Gastrocnemius medialis (tissue), 4 donors: ENCODE measurements at places on chromosomes 3 and 15.

DNA sequence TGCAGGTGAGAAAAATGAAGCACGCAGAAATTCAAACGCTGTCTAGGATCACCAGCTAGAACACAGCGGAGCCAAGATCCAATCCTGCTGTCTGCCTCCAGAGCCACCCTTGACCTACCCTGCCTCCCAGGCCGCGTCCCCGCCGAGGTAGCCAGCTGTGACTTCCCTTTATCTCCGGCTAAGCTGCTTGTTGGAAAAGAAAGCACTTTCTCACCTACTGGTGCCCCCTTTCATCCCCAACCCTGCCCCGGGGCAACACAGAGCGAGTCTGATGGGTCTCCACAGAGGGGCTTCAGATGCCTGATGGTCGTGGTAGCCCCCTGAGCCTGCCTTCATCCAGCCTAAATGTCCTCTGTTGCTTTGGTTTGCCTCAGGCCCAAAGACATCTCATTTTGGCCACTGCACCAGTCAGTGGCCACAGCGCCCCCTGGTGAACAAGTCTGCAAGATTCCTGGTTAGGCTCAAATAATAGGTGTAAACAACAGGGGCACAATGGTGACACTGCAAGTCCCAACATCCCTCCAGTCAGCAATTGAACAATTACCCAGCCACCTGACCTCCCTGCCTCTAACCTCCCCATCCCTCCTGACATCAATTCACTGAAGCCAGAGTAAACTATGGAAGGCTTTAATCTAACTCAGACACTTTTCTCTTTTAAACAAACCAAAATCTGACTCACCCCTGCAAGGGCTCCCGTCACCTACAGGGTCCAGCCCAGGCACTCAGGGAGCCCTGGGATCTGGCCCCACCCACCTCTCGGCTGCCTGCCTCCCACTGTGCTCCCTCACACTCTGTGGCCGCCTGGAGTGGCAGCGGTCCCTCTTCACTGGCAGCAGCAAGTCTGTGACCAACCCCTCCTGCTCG lies 27.3 kb upstream of the BCL2L10 start:
- H3K36me3 ChIP-seq, result no peaks in the 10 kb centered on the region
- H3K27me3 ChIP-seq, result no peaks in the 10 kb centered on the region
- H3K4me3 ChIP-seq, result no peak overlapping the region
- H3K27ac ChIP-seq, result no peak overlapping the region
- peak; percentile 29 for DNase-seq
- H3K4me1 ChIP-seq, result peaks cover 4% of the 10 kb centered on the region

DNA sequence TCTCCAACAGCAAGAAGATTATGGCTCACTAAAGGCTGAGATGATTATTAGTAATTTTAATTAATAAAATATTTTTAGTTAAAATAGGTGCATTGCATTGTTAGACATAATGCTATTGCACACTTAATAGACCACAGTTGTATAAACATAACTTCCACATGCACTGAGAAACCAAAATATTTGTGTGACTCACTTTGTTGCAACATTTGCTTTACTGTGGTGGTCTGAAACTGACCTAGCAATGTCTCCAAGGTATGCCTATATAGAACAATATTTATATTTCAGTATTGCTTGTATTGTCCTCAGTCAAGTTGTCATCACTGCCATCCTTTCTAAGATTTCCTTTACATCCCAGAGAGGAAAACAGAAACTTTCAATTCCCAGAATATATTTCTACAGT lies 1215.2 kb downstream of the SI start:
- H3K27ac ChIP-seq, result no peak overlapping the region
- H3K4me1 ChIP-seq, result no peaks in the 10 kb centered on the region
- H3K27me3 ChIP-seq, result no peaks in the 10 kb centered on the region
- H3K36me3 ChIP-seq, result no peaks in the 10 kb centered on the region
- no peak for DNase-seq

DNA sequence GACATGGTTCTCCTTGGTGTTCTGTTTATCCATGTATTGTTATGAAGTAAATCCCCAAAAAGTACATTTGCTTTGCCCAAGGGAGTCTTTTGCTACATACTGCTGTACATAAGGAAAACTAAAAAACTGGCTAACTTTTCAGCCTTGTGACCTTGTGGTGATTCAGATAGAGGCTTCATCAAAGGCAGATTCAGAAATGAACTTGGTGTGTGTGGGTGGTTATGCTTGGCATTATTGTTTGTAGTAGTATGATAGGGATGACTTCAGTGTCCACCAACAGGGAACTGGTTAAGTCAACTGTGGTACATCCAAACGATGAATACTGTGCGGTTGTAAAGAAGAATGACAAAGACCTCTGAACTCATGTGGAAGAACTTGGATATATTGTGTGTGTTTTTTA lies 75.6 kb upstream of the CHRNB4 start:
- no peak for DNase-seq
- no peaks in the 10 kb centered on the region for H3K36me3 ChIP-seq
- no peaks in the 10 kb centered on the region for H3K27me3 ChIP-seq
- no peaks in the 10 kb centered on the region for H3K4me1 ChIP-seq
- H3K27ac ChIP-seq, result no peak overlapping the region

DNA sequence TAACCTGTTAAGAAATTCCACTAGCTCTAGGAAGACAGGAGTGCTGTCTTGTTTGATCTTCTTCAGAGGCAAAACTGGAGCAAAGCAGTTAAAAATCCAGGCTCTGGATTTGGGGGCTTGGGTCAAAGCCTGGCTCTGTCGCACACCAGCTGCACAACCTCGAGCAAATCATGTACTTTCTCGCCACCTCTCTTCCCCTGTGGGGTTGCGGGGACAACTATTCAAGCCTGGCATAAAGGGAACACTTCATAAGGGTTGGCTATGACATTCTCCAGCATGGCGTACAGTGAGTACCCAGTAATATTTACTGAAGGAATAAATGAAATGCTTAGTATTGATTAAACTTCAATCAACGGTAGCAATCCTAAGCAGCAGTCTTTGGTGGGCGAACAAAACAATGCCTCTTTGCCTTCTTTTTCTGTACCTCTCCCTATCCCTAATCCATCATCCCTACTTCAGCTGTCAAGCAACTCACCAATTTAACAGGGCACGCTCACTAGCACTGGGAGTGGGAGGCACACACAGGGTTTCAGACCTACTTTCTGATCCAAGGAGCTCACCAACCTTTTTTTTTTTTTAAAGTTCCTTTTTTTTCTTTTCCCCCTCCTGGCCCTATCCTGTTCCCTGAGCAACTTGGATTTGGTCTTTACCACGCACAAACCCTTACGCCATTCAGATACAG lies 33.0 kb downstream of the GNB5 start:
- H3K27me3 ChIP-seq, result no peaks in the 10 kb centered on the region
- no peaks in the 10 kb centered on the region for H3K4me1 ChIP-seq
- no peaks in the 10 kb centered on the region for H3K36me3 ChIP-seq
- no peak overlapping the region for H3K27ac ChIP-seq
- no peak for DNase-seq

- DNase-seq, result no peak
- no peak overlapping the region for H3K27ac ChIP-seq
- no peaks in the 10 kb centered on the region for H3K27me3 ChIP-seq
- no peaks in the 10 kb centered on the region for H3K4me1 ChIP-seq
- no peaks in the 10 kb centered on the region for H3K36me3 ChIP-seq
Observed at GRCh38 chr15:100733101-100733842, 130.9 kb downstream of the ASB7 start.

GRCh38 chr15:74414603-74415338 lies 19.0 kb downstream of the SEMA7A start:
- no peak overlapping the region for H3K27ac ChIP-seq
- H3K4me3 ChIP-seq, result no peak overlapping the region
- no peaks in the 10 kb centered on the region for H3K27me3 ChIP-seq
- DNase-seq, result no peak
- H3K36me3 ChIP-seq, result no peaks in the 10 kb centered on the region

GRCh38 chr3:26932752-26933151 lies 310.2 kb downstream of the LRRC3B start:
- H3K27ac ChIP-seq, result no peak overlapping the region
- H3K27me3 ChIP-seq, result no peaks in the 10 kb centered on the region
- H3K36me3 ChIP-seq, result no peaks in the 10 kb centered on the region
- no peaks in the 10 kb centered on the region for H3K4me1 ChIP-seq
- H3K4me3 ChIP-seq, result no peak overlapping the region

DNA sequence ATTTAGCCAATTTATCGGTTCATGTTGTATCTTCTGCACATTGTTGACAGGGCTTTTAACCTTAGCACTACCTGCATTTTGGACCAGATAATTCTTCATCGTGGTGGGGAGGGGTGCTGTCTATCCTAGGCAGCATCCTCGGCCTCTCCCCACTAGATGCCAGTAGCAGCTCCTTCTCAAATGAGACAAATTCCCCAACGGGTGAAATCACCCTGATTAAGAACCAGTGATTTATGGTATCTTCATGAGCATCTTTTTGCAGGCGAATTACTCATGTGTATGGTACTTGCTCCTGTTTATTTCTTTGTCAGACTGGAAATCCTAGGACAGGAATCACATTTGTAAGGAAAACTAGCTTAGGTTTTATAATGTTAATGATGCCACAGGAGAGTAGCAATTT lies 68.0 kb downstream of the C3orf70 start:
- DNase-seq, result no peak
- no peaks in the 10 kb centered on the region for H3K4me1 ChIP-seq
- no peaks in the 10 kb centered on the region for H3K36me3 ChIP-seq
- no peak overlapping the region for H3K27ac ChIP-seq
- H3K27me3 ChIP-seq, result no peaks in the 10 kb centered on the region

- H3K27ac ChIP-seq, result no peak overlapping the region
- H3K4me3 ChIP-seq, result no peak overlapping the region
- H3K4me1 ChIP-seq, result no peaks in the 10 kb centered on the region
- no peak for DNase-seq
Observed at GRCh38 chr3:122668930-122669730, 11.5 kb upstream of the PARP14 start.

DNA sequence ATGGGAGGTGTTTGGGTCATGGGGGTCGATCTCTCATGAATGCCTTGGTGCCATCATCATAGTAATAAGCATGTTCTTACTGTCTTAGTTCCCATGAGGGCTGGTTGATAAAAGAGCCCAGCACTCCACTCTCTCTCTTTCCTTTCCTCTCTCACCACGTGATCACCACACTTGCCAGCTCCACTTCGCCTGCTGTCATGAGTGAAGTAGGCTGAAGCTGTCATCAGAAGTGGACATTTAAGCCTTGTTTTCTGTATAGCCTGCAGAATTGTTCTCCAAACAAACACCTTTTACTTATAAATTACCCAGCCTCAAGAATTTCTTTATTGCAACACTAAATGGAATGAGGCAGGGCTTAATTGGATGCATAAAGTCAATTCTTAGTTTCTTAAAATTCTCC lies 6.1 kb downstream of the OR5H1 start:
- no peaks in the 10 kb centered on the region for H3K36me3 ChIP-seq
- H3K4me3 ChIP-seq, result no peak overlapping the region

DNA sequence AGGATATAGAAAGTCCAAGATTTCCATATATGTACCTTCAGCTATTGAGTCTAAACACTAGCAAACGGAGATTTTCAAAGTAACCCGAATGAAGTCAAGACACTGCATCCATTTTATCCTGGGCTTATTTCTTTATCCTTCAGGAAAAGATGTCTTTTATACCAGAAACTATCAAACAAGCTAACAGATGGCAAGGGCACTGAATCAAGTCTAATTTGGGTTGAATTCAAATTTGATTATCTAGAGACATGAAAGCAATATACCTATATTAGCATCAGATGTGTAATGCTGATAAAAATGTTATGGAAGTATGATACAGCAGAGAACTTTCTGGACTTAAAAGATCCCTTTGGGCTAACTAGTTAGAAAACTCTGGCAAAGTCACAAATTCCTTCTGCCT lies 138.3 kb upstream of the TSPAN3 start:
- no peak overlapping the region for H3K4me3 ChIP-seq
- H3K27ac ChIP-seq, result no peak overlapping the region

- peaks cover 9% of the 10 kb centered on the region for H3K27me3 ChIP-seq
- no peaks in the 10 kb centered on the region for H3K4me1 ChIP-seq
- H3K4me3 ChIP-seq, result peak overlapping the region; percentile 48
- no peaks in the 10 kb centered on the region for H3K36me3 ChIP-seq
- peak overlapping the region; percentile 57 for H3K27ac ChIP-seq
- DNase-seq, result peak; percentile 71
Observed at GRCh38 chr3:157542711-157543500, 39.7 kb upstream of the VEPH1 start.

- no peak overlapping the region for H3K27ac ChIP-seq
- H3K4me3 ChIP-seq, result no peak overlapping the region
- DNase-seq, result no peak
- no peaks in the 10 kb centered on the region for H3K36me3 ChIP-seq
Observed at GRCh38 chr15:57686657-57687056, 19.9 kb upstream of the POLR2M start.

DNA sequence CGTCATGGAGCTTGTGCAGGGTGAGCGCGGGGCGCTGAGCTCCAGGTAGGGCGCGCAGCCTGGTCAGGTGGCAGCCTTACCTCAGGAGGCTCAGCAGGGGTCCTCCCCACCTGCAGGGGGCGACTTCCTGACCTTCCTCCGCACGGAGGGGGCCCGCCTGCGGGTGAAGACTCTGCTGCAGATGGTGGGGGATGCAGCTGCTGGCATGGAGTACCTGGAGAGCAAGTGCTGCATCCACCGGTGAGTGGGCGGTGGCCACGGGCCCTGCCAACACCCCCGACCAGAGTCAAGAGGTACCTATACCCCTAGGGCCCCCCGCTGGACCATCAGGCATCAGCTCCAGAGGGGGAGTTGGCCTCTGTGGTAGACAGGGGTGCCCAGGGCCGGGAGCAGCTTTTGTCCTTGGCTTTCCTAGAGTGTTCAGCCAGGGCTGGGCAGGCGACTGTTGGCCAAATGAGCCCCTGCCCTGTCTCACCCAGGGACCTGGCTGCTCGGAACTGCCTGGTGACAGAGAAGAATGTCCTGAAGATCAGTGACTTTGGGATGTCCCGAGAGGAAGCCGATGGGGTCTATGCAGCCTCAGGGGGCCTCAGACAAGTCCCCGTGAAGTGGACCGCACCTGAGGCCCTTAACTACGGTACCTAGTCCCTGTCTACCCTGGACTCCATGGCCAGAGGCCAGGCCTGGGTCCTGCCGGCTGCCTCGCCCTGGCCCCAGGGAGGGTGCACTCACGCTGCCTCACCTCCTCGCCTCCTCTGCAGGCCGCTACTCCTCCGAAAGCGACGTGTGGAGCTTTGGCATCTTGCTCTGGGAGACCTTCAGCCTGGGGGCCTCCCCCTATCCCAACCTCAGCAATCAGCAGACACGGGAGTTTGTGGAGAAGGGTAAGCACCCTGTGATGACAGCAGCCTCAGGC lies 9.1 kb downstream of the FES start:
- H3K27me3 ChIP-seq, result no peaks in the 10 kb centered on the region
- no peaks in the 10 kb centered on the region for H3K36me3 ChIP-seq
- H3K27ac ChIP-seq, result no peak overlapping the region
- H3K4me3 ChIP-seq, result no peak overlapping the region
- H3K4me1 ChIP-seq, result no peaks in the 10 kb centered on the region

DNA sequence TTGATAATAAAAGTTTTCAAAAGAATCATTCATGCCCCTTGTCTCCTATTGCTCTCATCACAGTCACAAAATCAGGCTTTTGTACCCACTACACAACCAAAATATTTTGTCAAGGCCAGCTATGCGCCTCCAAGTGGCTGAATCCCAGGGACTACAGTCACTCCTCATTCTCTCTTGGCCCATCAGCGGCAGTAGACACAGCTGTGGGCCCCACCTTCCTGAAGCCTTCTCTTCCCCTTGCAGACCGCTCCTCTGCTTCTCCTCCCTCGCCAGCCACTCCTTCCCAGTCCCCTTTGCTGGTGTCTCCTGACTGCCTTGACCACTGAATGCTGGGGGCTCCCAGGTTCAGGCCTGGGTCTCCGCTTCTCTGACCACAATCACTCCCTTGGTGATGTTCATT lies 52.1 kb downstream of the LSM3 start:
- DNase-seq, result no peak
- no peak overlapping the region for H3K4me3 ChIP-seq
- no peaks in the 10 kb centered on the region for H3K27me3 ChIP-seq
- no peak overlapping the region for H3K27ac ChIP-seq
